ENCODE measurements at places on chromosomes 11 and 22.
A peak's percentile ranks its signal among the peaks of the same experiment; 100 is the strongest.

- no peak overlapping the region for H3K27ac ChIP-seq
- no peak for DNase-seq
- no peak overlapping the region for H3K4me3 ChIP-seq
Measured at GRCh38 chr11:64067230-64067993, 31.7 kb downstream of the FLRT1 start.

DNA sequence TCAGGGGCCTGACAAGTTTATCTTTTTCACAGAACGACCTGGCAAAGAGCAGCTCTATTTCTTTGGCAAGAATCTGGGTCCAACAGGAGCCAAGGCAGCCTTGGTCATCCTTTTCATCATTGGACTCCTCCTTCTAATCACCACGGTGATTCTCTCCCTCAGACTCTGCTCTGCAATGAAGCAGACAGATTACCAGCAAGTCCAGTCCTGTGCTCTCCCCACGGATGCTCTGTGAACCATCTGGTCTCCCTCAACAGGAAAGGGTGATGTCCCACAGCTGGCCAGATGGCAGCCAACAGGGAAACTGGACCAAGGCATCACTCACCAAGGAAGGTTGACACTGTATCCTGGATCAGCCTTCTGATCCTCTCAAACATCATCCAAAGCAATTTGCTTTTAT is 17.0 kb upstream of the PANX1 start:
- no peak overlapping the region for H3K4me3 ChIP-seq
- H3K27ac ChIP-seq = no peak overlapping the region
- DNase-seq = no peak
- no peaks in the 10 kb centered on the region for H3K36me3 ChIP-seq

GRCh38 chr22:36285017-36285416 is 32.1 kb downstream of the APOL1 start:
- no peak overlapping the region for H3K4me3 ChIP-seq
- H3K36me3 ChIP-seq = no peaks in the 10 kb centered on the region
- DNase-seq = peak; percentile 46
- H3K4me1 ChIP-seq = peaks cover 12% of the 10 kb centered on the region
- peak overlapping the region; percentile 63 for H3K27ac ChIP-seq

- H3K27ac ChIP-seq = no peak overlapping the region
- DNase-seq = no peak
- no peaks in the 10 kb centered on the region for H3K27me3 ChIP-seq
- H3K36me3 ChIP-seq = no peaks in the 10 kb centered on the region
- peak overlapping the region; percentile 88 for H3K4me3 ChIP-seq
- peaks cover 14% of the 10 kb centered on the region for H3K4me1 ChIP-seq
Measured at GRCh38 chr11:43360361-43361032, 1.8 kb downstream of the TTC17 start.

DNA sequence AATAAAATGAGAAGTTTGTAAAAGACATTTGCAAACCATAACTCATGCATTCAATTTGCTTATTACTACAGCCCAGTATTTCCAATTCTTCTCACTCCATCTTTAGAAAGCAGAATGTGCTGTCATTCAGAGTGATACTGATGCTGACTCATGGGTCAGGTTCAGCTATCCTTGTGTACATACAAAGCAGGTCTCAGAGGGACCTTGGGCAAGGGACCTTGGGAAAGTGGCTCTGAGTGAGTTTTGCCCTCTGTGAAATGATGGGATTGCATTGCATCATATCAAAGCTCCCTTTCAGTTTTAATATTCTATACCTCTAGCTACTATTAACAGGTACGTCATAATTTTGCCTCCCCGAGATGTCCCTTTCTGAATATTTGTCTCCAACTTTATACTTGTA is 848.7 kb downstream of the OPCML start:
- H3K36me3 ChIP-seq = no peaks in the 10 kb centered on the region
- DNase-seq = no peak
- no peaks in the 10 kb centered on the region for H3K27me3 ChIP-seq
- H3K27ac ChIP-seq = no peak overlapping the region
- H3K4me3 ChIP-seq = no peak overlapping the region
- no peaks in the 10 kb centered on the region for H3K4me1 ChIP-seq

DNA sequence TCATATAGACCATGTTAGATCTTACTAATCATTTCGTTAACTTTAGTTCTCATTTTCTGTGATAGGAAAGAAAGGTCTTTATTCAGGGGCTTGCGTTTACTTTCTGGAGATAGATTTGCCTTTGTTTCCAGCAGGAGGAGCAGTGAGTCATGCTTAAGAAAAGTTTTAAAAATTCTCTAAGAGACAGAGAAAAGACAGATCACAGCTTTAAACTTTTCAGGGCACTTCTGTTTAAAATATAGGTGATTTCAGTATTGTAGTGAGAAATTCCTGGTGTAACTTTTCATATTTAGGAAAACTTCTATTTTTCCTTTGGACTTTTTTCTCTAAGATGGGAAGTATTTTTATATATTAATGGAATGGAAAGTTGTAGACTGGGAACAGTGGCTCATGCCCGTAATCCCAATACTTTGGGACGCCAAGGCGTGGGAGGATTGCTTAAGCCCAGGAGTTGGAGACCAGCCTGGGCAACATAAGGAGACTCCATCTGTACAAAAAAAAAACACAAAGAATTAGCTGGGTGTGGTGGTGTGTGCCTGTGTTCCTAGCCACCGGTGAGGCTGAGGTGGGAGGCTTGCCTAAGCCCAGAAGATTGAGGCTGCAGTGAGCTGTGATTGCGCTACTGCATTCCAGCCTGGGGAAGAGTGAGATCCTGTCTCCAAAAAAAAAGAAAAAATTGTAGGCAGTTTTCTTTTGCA is 60.3 kb downstream of the ATXN10 start:
- no peak for DNase-seq
- H3K4me1 ChIP-seq = no peaks in the 10 kb centered on the region
- no peaks in the 10 kb centered on the region for H3K27me3 ChIP-seq
- no peak overlapping the region for H3K4me3 ChIP-seq
- no peak overlapping the region for H3K27ac ChIP-seq
- peaks cover 9% of the 10 kb centered on the region for H3K36me3 ChIP-seq

- no peaks in the 10 kb centered on the region for H3K4me1 ChIP-seq
- H3K27ac ChIP-seq = no peak overlapping the region
- no peak overlapping the region for H3K4me3 ChIP-seq
- DNase-seq = no peak
Measured at GRCh38 chr11:117440258-117440657, 112.6 kb downstream of the CEP164 start.

DNA sequence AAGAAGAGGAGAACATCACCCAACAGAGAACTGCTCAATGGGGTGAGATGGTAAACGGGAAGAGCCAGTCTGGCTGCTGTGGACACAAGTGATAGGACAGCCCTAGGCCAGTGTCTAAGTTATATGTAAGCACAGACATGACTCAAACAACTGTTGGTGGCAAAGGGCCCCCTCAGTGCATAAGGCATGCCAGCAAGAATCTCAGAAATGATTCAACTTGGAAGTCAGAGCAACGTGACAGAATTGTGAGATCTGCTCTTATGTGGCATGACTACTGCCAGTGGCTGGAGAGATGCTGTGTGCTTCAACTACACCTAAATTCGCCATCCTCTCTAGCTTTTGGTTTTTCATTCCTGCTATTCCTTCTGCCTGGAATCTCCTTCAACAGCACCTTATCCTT is 7.4 kb downstream of the SLN start:
- H3K4me1 ChIP-seq = no peaks in the 10 kb centered on the region
- no peak overlapping the region for H3K27ac ChIP-seq
- H3K27me3 ChIP-seq = no peaks in the 10 kb centered on the region

DNA sequence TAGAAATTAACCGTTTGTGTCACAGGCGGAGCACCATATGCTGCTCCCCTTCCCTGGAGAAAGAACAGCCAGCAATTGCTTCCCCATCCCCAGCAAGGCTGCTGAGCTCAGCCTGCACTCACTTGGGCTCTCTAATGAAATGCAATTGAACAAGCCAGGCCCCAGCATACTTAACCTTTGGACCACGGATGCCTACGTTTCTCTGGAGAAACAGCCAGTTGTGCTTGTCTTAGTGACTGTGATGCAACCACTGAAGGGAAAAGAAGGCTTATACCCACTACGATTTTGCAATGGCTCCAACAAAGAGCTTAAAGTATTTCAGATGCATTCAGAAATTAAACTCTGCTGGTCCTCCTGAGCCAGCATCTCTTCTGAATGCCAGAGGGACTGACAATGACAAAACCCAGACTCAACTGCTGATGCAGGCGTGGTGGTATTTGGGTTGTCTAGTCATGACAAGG is 51.3 kb upstream of the SESN3 start:
- H3K36me3 ChIP-seq = no peaks in the 10 kb centered on the region
- H3K27me3 ChIP-seq = no peaks in the 10 kb centered on the region
- peaks cover 12% of the 10 kb centered on the region for H3K4me1 ChIP-seq
- no peak overlapping the region for H3K27ac ChIP-seq

GRCh38 chr11:120632579-120632978 is 121.0 kb downstream of the GRIK4 start:
- no peak overlapping the region for H3K27ac ChIP-seq
- H3K4me3 ChIP-seq = no peak overlapping the region
- H3K36me3 ChIP-seq = no peaks in the 10 kb centered on the region
- no peaks in the 10 kb centered on the region for H3K27me3 ChIP-seq

DNA sequence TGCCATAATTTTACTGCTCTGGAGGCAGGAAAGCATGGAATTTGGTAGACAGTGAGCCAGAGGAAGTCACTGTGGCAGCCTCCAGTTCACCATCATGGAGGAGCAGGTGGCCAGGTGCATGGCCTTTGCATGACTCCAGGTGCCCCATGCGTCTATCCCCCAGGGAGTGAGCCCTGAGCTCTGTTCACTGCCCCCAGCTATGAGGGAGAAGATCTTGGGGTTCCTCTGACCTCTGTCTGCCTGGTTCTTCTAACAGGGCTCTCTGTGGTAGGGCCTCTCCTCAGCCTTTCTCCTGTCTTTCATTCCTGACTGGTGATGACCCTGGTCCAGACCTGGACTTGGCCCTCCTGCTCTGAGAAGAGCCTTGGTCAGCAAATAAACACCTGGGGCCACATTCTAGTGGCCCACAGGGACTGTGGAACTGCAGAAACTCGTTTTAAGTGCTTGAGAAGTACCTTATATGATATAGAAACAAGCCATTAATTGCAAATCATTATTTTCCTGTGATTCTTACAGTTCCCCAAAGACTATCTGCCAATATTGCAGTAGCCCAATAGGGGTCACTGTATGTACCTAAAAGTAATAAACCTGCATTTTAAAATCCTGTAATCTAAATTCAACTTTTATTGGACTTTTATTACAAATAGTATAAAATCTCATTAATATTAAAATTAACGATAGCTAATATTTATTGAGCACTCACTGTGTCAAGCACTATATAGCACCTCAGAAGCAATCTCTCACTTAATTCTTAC is 120.0 kb upstream of the SYT13 start:
- no peak for DNase-seq
- H3K4me1 ChIP-seq = no peaks in the 10 kb centered on the region
- H3K27ac ChIP-seq = no peak overlapping the region
- H3K36me3 ChIP-seq = no peaks in the 10 kb centered on the region

DNA sequence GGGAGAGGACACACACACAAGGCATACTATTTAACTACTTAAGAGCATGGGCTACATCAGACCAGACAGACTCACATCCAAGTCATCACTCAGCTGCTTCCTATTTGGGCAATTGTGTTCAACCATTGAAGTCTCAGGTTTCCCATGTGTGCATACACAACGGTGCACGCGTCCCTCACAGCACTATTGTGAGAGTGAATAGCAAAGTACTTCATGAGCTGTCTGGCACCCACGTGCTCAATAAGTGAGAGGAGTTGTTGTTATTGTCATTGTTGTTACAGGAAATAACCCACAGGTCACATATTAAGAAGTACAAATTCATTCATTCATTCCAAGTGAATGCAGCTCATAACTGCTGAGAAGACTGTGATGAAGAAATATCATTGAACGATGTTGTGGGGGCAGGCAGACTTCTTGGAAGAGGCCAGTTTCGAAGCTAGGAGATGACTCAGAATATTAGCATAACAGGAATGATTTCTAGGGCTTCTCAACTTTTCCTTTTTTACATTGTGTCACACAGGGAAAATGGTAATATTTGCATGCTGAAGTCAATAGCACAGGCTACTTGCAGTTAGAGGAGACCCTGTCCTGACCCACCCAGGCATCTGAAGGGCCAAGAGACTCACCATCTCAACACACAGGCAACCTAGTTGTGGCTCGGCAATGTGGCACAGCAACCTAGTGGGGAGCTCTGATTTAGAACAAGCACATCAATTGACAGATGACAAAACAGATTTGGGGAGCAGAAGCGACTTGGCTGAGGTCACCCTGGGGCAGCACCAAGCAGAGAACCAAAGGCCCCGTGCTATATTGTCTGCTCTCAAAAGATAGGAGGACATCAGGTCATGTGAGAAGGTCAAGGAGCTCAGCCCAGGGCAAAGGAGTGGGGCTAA is 606.0 kb downstream of the BUD13 start:
- no peaks in the 10 kb centered on the region for H3K36me3 ChIP-seq
- H3K27ac ChIP-seq = no peak overlapping the region
- DNase-seq = no peak

GRCh38 chr11:73372375-73372993 is 3.7 kb upstream of the RELT start:
- H3K27ac ChIP-seq = no peak overlapping the region
- H3K27me3 ChIP-seq = no peaks in the 10 kb centered on the region
- H3K4me1 ChIP-seq = peaks cover 5% of the 10 kb centered on the region
- DNase-seq = no peak

DNA sequence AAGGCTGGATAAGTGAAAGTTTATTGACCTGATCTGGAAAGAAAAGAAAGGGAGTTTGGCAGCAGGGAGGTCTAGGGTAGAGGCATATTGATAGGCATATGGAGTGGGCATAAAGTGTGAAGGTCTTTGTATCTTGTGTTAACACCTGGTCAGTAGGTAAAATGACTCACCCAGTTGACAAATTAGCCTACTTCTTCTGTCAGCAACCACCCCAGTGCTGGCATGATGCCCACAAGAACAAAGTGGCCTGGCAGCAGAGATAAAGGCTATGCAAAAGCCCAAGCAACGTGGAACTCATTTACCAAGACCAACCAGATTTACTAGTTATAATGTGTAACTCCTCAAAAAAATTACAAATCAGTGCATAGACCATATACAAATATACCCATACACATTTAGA is 4.9 kb downstream of the OR10A3 start:
- no peak for DNase-seq
- no peak overlapping the region for H3K4me3 ChIP-seq
- no peak overlapping the region for H3K27ac ChIP-seq
- H3K4me1 ChIP-seq = no peaks in the 10 kb centered on the region
- no peaks in the 10 kb centered on the region for H3K36me3 ChIP-seq

Measured in adrenal gland (tissue), 19 donors.